ENCODE measurements at places on chromosomes 6 and 20. TPM values are rescaled to one million over a fixed set of nuclear protein-coding genes. Genes with fewer than 3 reads are reported as not detected.

GRCh38 chr6:160031871-160032270 is 63.0 kb downstream of the IGF2R start:
- H3K36me3 ChIP-seq: peaks cover 43% of the 10 kb centered on the region
- no peak overlapping the region for H3K4me3 ChIP-seq
- peaks cover 37% of the 10 kb centered on the region for H3K4me1 ChIP-seq
- H3K27ac ChIP-seq: no peak overlapping the region
- no peak for DNase-seq
- no peaks in the 10 kb centered on the region for H3K27me3 ChIP-seq

- H3K36me3 ChIP-seq: no peaks in the 10 kb centered on the region
- no peak for DNase-seq
- no peaks in the 10 kb centered on the region for H3K27me3 ChIP-seq
These were observed 1.5 kb downstream of the PRRT1 start for GRCh38 chr6:32149932-32150870.

GRCh38 chr20:45951925-45952834 is 17.7 kb downstream of the PCIF1 start:
- H3K4me3 ChIP-seq: no peak overlapping the region
- H3K27ac ChIP-seq: no peak overlapping the region
- no peaks in the 10 kb centered on the region for H3K27me3 ChIP-seq
- peaks cover 55% of the 10 kb centered on the region for H3K36me3 ChIP-seq
- DNase-seq: no peak

GRCh38 chr20:34583544-34583943 is 25.0 kb downstream of the MAP1LC3A start:
- H3K36me3 ChIP-seq: no peaks in the 10 kb centered on the region
- no peak overlapping the region for H3K27ac ChIP-seq
- peaks cover 33% of the 10 kb centered on the region for H3K4me1 ChIP-seq
- no peak overlapping the region for H3K4me3 ChIP-seq

DNA sequence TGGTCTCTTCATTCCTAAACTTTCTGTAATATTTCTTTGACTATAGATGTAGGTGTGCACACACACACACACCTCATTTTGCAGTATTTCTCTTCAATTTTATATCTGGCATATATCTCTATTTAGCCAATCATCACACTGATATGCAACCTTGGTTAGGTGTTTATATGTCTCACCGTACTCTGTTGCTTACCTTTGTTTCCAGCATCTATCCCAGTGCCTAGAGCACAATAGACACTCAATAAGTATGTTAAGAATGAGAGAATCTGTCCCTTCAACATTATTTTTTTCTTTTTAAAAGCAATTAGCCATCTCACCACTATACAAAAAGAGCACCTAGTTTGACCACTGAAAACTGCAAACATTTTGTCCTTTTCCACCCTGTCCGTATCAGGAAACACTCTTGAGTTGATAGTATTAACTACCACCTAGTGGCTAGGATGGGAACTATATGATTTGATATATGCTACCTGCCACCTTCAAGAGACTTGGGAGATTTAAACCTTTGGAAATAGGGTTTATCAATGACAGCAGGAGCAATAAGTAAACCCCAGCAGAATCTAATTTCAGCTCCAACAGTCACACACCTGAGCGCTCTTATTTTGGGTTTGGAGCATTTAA is 48.7 kb upstream of the RSPO3 start:
- no peaks in the 10 kb centered on the region for H3K27me3 ChIP-seq
- DNase-seq: peak; percentile 42
- H3K27ac ChIP-seq: no peak overlapping the region
- no peaks in the 10 kb centered on the region for H3K4me1 ChIP-seq
- H3K36me3 ChIP-seq: no peaks in the 10 kb centered on the region

DNA sequence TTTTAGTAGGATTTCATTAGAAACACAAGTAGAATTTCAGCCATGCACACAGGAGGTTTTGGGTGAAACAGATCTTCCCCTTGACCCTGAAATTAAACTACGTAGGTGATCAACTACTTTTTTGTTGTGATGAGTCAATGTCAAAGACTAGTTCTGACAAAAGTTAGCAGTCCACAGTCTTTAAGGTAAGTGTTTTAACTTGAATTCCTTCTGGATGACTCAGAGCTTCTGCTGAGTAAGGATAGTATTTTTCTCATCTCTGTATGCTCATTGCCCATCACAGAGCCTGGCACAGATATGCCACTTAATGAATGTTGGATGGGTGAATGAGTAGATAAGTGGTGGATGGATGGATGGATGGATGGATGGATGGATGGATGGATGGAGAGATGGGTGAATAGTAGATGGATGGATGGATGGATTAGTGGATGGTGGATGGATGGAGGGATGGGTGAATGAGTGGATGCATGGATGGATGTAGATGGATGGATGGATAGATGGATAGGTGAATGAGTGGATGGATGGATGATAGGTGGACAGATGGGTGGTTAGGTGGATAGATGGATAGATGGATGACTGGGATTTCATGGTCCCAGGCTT is 165.3 kb downstream of the ZMYND8 start:
- H3K27me3 ChIP-seq: no peaks in the 10 kb centered on the region
- H3K4me1 ChIP-seq: peaks cover 10% of the 10 kb centered on the region
- DNase-seq: peak; percentile 90
- H3K36me3 ChIP-seq: no peaks in the 10 kb centered on the region
- H3K4me3 ChIP-seq: no peak overlapping the region

- no peaks in the 10 kb centered on the region for H3K27me3 ChIP-seq
- H3K27ac ChIP-seq: no peak overlapping the region
- H3K4me3 ChIP-seq: no peak overlapping the region
- no peak for DNase-seq
These were observed 188.8 kb downstream of the FARS2 start for GRCh38 chr6:5450073-5450472.

GRCh38 chr20:57438552-57438951 is 47.4 kb downstream of the RBM38 start:
- no peaks in the 10 kb centered on the region for H3K27me3 ChIP-seq
- no peak overlapping the region for H3K4me3 ChIP-seq
- H3K36me3 ChIP-seq: no peaks in the 10 kb centered on the region
- no peak for DNase-seq

GRCh38 chr6:106924694-106925523 is 49.6 kb downstream of the CD24 start:
- no peaks in the 10 kb centered on the region for H3K36me3 ChIP-seq
- H3K4me3 ChIP-seq: no peak overlapping the region

The RAD21L1 gene
- 0.11 TPM for total RNA-seq

The SMOC2 gene
- total RNA-seq: not detected

The NOX3 gene
- total RNA-seq: not detected

The PRSS35 gene
- 3.2 TPM for total RNA-seq

The ZNF165 gene
- total RNA-seq: 12.1 TPM

All from PC-3 (cell line).